GOT3 (cell line): ENCODE measurements at places on chromosomes 11 and 22.

DNA sequence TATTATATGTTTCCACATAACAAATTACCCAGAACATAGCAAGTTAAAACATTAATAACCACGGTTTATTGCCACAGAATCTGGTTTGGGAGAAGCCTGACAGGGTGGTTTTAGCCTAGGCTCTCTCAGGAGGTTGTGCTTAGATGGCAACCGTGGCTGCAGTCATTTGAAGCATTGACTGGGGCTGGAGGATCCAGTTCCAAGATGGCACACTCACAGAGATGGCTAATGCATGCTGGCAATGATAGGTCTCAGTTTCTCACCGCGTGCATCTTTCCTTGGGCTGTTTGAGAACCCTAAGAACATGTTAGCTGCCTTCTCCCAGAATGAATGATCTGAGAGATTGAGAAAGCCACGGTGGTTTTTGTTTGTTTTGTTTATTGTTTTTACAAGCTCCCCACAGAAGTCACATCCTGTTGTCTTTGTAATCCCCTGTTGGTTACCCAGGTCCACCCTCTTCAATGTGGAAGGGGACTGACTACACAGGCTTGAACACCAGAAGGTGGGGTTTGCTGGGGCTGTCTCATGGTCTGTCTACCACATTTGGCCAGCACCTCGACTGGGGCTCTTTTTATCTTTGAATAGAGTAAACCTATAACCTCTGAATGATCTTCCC, 36.6 kb upstream of the GRAMD1B start:
- no peak for DNase-seq

DNA sequence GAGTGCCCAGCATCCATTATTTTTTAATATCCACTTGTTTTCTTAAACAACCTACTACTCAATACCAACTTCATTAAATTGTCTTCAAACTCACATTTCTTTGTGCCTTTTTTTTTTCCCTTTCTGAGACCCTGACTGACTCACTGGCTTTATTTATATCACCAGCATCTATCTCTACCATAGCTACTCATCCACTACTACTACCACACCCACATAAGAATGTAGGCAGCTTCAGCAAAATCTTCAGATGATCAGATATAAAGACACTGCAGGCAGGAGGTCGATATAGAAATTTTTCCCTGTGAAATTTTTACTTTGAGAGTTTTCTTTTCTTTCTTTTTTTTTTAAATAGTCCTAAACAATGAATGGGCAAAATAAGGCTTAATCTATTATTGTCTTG, 2.2 kb downstream of the OR56B1 start:
- no peak for DNase-seq

DNA sequence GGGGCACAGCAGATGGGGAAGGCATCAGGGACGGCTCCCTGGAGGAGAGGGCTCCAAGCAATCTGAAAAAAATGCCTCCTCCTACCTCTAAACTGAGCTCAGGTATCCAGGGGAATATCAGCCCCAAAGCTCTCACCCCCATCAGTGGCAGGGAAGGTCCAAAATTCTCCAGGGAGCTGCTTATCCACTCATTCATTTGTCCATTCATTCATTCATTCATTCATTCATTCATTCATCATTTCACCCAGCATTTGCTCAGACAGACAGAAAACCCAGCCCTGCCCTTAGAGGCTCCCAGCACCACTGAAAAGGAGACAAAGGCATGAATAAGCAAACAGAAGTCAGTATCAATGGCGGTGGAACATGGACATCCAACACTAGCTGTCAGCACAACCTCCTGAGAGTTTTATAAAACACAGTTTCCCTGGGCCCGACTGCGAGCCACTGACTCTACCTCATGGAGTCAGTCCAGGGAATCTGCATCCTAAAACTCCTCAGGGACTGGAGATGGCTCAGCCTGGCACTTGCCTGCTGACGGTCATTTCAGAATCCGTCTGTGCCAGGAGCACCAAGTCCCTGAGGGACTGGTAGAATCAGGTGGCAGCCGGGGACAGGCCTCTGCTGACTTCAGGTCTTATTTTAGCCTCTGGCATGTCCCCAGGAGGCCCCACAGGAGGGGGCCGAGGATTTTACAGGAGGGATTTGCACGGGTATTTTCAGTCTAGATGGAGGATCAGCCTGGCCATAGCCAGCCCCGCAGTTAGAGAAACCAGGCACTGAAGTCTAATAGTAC, 164.6 kb downstream of the MN1 start:
- DNase-seq = no peak

GRCh38 chr11:70523384-70524095, 125.2 kb downstream of the CTTN start:
- no peak for DNase-seq

DNA sequence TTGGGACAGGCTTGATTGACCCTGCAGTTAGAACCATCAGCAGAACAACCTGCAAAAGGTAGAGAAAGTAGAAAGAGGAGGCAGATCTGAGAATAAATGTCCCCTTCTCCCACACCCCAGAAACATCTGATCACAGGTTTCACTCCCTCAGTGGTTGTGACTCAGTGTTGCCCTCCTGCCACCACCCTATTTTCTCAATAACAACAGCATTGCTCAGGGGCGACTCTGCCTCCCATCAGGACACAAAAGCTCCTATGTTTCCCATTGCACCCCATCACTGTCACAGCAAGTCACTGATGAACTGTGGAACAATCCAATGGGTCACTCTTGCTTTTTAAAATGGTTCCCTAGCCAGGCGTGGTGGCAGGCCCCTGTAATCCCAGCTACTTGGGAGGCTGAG, 110.2 kb downstream of the RASSF10 start:
- DNase-seq = no peak

DNA sequence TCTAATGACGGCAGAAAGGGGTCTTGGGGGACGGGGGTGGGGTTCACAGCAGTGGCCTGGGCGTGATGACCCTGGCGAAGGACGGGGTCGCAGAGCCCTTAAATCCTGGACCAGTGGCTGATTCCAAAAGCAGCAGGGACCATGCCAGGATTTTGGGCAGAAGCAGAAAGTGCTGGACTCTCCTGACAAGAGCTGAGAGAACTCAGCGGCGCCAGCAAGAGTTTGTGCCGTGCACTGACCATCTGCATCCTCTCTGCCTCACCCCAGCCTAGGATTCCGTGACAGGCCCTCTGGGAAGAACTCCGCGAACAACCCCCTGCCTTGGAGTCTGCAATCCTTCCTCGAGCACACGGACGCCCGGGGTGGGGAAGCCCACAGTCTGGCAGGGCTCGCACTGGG, 644 bp upstream of the NDUFV1 start:
- no peak for DNase-seq

DNA sequence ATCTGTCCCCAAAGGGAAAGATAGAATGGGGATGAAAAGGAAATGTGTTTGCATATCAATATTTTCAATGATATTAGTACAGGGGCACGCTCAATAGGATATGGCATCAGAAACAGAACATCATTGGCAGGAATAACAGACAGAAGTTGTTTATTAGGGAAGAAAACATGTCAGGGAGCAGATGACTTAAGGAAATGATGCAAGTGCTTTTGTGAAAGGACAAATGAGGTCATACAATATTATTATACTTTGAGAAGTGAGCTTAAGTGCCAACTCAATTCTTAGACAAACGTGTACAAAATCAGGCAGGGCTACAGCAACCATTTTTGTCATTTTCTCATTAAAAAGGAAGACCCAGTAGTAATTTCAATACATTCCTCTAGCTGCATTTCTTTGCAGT, 388.4 kb downstream of the SOX6 start:
- no peak for DNase-seq

DNA sequence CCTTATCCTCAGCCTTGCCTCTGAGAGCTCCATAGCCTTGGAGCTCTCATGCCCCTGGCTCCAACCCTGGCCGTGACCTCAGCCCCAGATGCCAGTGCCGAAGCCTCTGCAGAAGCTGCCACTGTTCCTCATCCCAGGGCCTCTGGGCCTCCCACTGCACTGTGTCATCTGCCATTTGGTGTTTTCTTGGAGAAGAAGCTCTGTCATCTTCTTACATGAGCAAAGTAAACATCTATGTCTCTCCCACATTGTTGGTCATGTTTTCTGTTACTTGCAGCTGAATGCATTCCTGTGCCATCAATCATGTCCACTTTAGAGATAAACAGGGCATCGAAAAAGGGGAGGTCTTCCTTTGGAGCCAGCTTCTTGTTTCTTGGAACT, 45.0 kb upstream of the FTH1 start:
- DNase-seq = no peak

- no peak for DNase-seq
Observed at GRCh38 chr11:16958833-16959232, 55.4 kb downstream of the PLEKHA7 start.
